ENCODE measurements at places on chromosomes 4 and X.

- DNase-seq: no peak
Measured at GRCh38 chr4:87283151-87283550, 39.5 kb downstream of the HSD17B13 start.

DNA sequence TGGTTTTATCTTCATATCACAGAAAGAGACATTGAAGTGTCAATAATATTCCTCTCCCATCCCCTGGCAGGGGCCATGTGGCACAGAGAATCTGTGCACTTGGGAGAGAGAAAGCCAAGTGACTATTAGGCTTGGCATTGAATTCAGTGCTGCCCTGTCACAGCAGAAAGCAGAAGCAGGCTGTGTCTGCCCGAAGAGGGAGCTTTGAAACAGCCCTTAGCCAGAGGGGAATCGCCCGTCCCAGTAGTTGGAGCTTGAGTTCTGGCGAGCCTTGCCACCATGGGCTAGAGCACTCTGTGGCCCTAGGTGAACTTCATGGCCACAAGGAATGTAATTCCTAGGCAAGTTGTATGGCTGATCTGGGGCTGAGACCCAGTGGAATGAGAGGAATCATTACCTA lies 282.5 kb upstream of the PCDH10 start:
- DNase-seq: no peak

- no peak for DNase-seq
Measured at GRCh38 chr4:102527695-102528283, 26.6 kb downstream of the NFKB1 start.

- no peak for DNase-seq
Measured at GRCh38 chr4:91283726-91284230, 1020.0 kb upstream of the GRID2 start.

DNA sequence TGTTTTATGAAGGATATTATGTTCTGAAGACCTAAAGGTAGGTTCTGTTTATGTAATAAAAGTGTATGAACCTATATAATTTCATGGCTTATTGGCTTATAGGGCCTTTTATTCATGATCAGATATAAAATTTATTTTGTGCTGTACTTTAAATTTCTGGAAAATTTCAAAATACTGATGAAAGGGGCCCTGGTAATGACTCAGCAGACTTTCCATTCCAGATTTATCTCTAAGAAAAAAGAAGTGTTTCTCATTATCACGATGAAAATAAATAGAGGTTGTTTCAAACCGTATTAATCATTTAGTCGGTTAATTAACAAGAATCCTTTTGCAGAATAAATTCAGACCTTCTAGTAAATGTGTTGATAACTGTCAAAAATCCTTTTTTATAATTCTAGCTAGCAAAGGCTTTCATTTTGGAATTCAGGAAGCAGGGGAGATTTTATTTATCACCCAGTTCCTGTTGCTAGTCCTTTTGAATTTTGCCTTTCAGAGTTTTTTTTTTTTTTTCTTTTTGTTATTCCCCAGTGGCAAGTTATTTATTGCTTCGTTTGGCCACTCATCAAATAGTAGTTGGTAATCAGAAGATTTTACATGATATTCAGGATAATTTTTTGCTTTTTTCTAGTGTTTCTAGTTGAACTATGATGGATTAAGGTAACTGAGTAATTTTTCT lies 5.4 kb upstream of the TAPT1 start:
- DNase-seq: no peak

- no peak for DNase-seq
Measured at GRCh38 chr4:121923306-121923705, 28.6 kb downstream of the TRPC3 start.

- DNase-seq: no peak
Measured at GRCh38 chr4:70715097-70715496, 6.7 kb upstream of the RUFY3 start.

DNA sequence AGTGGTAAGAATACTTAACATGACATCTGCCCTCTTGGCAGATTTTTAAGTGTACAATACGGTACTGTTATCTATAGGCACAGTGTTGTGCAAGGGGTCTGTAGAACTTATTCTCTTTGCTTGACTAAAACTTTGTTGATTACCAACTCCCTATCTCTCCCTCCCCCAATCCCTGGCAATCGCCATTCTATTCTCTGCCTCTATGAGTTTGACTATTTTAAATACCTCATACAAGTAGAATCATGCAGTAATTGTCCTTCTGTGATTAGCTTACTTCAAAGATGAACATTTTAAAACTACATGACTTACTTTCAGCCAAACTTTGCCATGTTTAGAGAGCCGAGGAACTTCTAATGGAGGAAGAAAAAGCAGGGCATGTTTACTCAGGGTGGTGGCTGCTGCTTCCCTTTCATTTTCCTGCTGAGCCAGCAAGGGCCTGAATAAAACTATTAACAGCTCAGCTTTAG lies 62.4 kb downstream of the APOO start:
- DNase-seq: no peak

GRCh38 chr4:152929888-152930287 lies 6.2 kb upstream of the FHDC1 start:
- DNase-seq: no peak

DNA sequence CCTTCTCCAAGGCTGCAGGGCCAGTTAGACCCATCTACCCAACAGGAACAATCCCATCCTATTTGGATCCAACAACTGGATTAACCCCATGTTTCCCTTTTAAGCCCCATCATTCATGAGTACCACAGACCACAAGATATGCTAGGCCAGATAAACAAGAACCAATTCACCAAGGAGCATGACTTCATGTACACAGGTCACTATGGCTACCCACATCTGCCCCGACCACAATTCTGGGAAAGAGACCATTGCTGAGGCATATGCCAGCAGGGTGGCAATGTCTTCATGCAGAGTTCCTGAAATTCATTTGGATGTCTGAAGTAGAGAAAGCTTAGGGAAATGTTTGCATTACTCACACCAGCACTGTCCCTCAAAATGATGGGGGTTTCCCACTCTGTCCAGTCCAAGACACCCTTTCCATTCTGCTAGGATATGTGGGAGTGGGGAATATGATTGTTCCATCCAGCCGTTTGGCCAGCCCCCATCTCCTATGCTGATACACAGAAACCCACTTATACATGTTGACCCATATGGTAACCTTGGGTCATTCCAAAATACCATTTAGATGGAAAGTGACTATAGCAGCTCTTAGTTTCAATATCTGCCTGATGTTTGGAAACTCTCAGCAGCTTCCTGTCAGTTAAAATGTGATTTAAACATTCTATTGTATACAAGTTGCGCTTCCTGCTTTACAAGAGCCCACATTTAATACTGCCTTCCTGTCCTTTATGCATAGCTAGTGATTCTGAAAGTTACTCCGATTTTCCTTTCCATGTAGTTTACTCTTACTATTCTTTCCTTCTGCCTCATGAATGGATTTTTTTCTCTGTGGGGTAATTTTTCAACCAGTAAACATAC lies 129.0 kb downstream of the AMMECR1 start:
- DNase-seq: no peak

DNA sequence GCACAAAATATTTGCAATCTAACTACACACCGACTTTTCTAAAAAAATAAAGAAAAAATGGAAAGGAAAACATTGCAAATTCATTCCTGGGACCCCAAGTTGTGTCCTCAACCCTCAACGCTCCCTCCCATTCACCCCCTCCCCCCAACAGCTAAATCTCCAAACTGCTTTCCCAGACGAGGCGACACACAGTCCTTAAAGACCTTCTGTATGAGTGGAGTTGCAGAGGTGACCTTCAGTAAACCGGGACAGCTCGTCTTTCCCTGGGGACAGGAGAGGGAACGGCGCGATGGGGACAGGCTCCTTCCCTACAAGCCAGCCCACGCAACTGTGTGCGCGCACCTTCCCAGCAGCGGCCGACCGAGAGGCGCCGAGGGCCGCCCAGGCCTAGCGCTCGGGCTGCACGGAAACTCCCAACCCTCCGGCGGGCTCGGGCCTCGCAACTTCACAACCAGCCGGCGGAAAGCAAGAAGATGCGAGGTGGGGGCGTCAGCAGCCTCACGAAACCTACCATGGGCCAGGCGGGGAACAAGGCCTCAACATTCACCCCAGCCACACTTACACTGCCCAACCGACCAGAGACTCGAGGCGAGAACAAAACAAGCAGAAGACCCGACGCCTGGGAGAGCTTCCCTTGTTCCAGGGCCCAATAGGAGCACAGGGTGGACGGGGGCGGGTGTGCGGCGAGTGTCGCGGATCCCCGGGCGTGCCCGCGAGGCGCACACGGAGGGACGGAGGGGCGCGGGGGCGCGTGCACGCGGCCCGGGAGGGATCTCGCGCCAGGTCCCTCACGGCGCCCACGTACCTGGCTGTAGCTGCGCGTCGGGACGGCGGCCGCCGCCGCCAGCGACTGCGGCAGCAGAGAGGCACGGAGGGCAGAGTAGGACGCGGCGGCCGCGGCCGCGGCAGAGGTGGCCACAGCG lies 763 bp downstream of the GRSF1 start:
- DNase-seq: peak; percentile 58

DNA sequence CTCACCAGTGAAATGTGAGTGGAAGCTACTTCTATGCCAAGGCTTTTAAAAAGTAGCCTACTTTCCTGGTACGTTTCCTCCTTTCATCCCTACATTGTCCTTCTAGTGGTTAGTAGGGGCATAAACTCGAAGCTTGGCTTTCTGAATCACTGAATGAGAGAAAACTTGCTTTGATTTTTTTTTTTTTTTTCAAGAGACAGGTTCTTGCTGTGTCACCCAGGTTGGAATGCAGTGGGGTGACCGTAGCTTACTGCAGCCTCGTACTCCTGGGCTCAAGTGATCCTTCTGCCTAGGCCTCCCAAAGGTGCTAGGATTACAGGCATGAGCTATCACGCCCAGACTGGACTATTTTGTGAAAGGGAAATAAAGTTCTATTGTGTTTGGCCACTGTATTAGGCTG lies 89.1 kb upstream of the IGFBP7 start:
- no peak for DNase-seq

- DNase-seq: no peak
Measured at GRCh38 chr4:113811359-113811758, 49.8 kb upstream of the CAMK2D start.

GRCh38 chr4:87584222-87584908 lies 24.0 kb upstream of the DSPP start:
- no peak for DNase-seq

DNA sequence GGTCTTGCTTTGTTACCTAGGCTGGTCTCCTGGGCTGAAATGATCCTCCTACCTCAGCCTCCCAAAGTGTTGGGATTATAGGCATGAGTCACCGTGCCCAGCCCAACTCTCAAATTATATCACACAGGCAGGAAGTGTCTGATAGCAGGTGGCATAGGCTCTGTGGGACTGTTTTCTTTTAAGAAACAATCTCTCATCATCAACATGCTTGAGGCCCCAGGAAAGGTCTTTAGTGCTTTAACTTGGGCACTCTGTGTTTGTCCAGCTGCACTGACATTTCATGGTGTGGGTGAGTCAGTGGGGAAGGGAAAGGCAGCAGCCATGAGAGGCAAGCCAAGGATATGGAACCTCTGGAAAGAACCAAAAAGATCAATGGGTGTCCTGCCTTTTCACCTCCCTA lies 88.1 kb upstream of the TSPAN5 start:
- no peak for DNase-seq

GRCh38 chr4:141786946-141787345 lies 150.6 kb downstream of the IL15 start:
- no peak for DNase-seq

- no peak for DNase-seq
Measured at GRCh38 chrX:33726281-33727160, 405.6 kb downstream of the FAM47A start.
